Stomach (tissue), 19 donors: ENCODE measurements at places on chromosomes 3 and 15. TPM values are rescaled to one million over a fixed set of nuclear protein-coding genes. Genes with fewer than 3 reads are reported as not detected.
A peak's percentile ranks its signal among the peaks of the same experiment; 100 is the strongest.

Gene C15orf61
- total RNA-seq: 0.58 TPM

Gene TUBGCP5
- total RNA-seq: 8.8 TPM

Gene NCBP2
- 15.4 TPM for total RNA-seq

Gene LRRC34
- total RNA-seq: 4.2 TPM

Gene BCHE
- total RNA-seq: 1.3 TPM

Gene CAMKV
- not detected for total RNA-seq

Gene PCBP4
- 25.1 TPM for total RNA-seq

Gene PLSCR4
- 62.2 TPM for total RNA-seq

Gene GOLGA8A
- 24.3 TPM for total RNA-seq

DNA sequence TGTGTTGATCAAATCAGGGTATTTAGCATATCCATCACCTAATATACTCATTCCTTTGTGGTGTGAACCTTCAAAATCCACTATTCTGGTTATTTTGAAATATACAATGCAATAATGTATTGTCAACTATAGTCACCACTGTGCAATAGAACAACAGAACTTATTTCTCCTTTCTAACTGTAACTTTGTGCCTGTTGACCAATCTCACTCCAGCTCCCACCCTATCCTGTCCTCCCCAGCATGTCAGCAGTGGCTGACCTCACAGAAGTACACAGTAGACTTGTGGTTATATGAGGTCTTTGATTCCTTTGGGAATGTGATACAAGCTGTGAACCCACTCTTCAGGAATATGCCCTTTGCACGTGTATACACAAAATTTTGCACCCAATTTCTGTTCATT is 64.2 kb downstream of the ECT2 start:
- H3K36me3 ChIP-seq: no peaks in the 10 kb centered on the region
- H3K27me3 ChIP-seq: no peaks in the 10 kb centered on the region
- no peak overlapping the region for H3K4me3 ChIP-seq
- H3K27ac ChIP-seq: no peak overlapping the region
- DNase-seq: no peak
- H3K4me1 ChIP-seq: no peaks in the 10 kb centered on the region

DNA sequence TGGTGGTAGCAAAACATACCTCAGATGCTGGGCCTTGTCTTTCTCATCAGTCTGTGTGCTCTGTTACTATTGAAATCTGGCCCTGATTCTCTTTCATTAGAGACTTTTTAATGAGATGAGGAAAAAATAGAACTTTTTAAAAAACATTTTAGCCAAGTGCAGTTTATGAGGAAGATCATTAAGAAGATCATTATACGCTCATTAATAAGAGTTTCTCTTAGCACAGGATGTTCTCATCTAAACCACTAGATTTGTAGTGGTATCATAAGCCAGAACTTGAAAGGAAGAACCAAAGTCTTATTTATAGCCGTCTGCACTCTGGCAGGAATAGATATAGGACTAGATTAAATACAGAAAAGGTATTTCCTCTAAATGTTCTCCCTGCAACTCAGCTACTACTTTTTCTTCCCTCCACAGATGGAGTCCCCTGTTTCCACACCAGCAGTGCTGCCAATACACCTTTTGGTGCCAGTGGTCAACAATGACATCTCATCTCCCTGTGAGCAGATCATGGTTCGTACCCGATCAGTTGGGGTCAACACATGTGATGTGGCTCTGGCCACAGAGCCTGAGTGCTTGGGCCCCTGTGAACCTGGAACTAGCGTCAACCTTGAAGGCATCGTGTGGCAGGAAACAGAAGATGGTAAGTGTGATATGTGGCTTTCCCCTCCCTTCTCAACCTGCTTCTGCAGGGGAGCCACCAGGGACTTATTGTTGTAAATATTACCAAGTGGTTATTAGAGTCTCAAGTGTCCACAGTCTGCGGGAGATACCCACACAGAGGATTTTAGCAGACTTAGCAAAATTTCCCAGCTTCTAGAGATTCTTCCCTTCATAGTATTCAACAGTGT is 152.8 kb downstream of the RBPMS2 start:
- DNase-seq: no peak
- H3K27me3 ChIP-seq: no peaks in the 10 kb centered on the region
- no peak overlapping the region for H3K4me3 ChIP-seq

DNA sequence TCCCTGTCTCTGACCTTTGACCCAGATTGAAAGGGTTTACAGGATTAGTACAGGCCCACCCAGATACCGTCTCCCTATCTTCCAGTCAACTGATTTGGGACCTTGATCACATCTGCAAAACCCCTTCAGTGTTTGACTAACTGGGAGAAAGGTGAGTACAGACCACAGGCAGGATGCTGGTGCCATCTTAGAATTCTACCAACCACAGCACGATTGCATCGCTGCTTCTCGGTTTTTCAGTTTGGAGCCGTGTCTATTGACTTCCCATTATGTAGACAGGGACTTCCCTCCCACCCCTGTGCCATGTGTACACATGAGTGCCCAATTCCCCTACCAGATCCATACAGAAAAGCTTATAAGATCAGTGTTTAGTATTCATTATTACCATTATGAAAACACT is 6.6 kb upstream of the KLF13 start:
- H3K36me3 ChIP-seq: no peaks in the 10 kb centered on the region
- no peak for DNase-seq
- H3K27me3 ChIP-seq: peaks cover 6% of the 10 kb centered on the region

GRCh38 chr3:186705882-186706780 is 11.0 kb upstream of the KNG1 start:
- H3K4me1 ChIP-seq: no peaks in the 10 kb centered on the region
- no peaks in the 10 kb centered on the region for H3K27me3 ChIP-seq
- H3K4me3 ChIP-seq: no peak overlapping the region
- no peak overlapping the region for H3K27ac ChIP-seq
- DNase-seq: no peak

GRCh38 chr3:46089237-46090011 is 62.1 kb upstream of the XCR1 start:
- peak overlapping the region; percentile 75 for H3K27ac ChIP-seq
- DNase-seq: peak; percentile 48
- H3K27me3 ChIP-seq: no peaks in the 10 kb centered on the region
- peaks cover 25% of the 10 kb centered on the region for H3K4me1 ChIP-seq
- no peaks in the 10 kb centered on the region for H3K36me3 ChIP-seq

GRCh38 chr15:68478853-68479252 is 46.9 kb upstream of the ITGA11 start:
- H3K4me1 ChIP-seq: no peaks in the 10 kb centered on the region
- no peak overlapping the region for H3K4me3 ChIP-seq
- no peaks in the 10 kb centered on the region for H3K27me3 ChIP-seq
- DNase-seq: no peak
- no peaks in the 10 kb centered on the region for H3K36me3 ChIP-seq

GRCh38 chr15:99155961-99156443 is 51.1 kb downstream of the SYNM start:
- H3K27me3 ChIP-seq: no peaks in the 10 kb centered on the region
- H3K36me3 ChIP-seq: peaks cover 13% of the 10 kb centered on the region
- no peak overlapping the region for H3K4me3 ChIP-seq
- no peaks in the 10 kb centered on the region for H3K4me1 ChIP-seq
- no peak overlapping the region for H3K27ac ChIP-seq
- DNase-seq: no peak

DNA sequence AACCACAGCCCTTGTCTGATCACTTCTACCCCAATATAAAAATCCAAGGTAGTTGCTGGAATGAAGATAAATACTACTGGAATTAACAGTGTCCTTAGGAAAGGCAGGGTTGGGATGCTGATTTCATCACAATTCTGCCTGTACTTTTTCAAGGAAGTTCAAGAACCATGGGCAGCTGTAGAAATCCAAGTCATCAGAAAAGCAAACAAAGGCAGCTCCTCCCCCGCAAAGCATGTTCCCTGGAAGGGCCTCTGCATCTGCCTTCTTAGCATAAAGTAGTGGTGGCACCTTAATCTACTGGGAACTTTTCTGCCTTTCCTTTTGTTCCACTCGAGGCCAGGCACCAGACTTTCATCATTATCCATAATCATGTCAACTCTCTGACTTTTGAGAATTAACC is 54.4 kb downstream of the ERC2 start:
- H3K4me1 ChIP-seq: no peaks in the 10 kb centered on the region
- no peaks in the 10 kb centered on the region for H3K27me3 ChIP-seq
- H3K36me3 ChIP-seq: no peaks in the 10 kb centered on the region
- no peak overlapping the region for H3K4me3 ChIP-seq
- no peak for DNase-seq
- H3K27ac ChIP-seq: no peak overlapping the region

GRCh38 chr3:54159917-54160316 is 37.6 kb downstream of the CACNA2D3 start:
- no peaks in the 10 kb centered on the region for H3K36me3 ChIP-seq
- no peaks in the 10 kb centered on the region for H3K4me1 ChIP-seq
- no peaks in the 10 kb centered on the region for H3K27me3 ChIP-seq
- H3K27ac ChIP-seq: no peak overlapping the region
- DNase-seq: no peak

DNA sequence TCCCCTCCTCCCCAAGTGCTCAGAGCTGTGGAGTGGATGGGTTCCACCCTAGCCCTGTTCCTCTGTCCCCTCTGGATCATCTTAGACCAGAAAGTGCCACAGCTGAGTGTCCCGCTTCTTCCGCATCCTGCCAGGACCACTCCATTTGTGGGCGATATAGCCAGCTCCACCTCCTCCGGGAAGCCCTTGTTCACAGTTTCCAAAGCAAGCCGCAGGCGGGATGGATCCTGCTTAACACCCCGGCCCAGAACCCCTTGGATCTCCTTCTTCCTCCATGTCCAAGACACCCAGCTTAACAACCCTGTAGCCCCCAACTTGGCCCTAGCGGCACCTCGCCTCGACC is 490 bp upstream of the ALAS1 start:
- H3K27me3 ChIP-seq: no peaks in the 10 kb centered on the region
- H3K4me3 ChIP-seq: peak overlapping the region; percentile 85
- H3K27ac ChIP-seq: peak overlapping the region; percentile 95

DNA sequence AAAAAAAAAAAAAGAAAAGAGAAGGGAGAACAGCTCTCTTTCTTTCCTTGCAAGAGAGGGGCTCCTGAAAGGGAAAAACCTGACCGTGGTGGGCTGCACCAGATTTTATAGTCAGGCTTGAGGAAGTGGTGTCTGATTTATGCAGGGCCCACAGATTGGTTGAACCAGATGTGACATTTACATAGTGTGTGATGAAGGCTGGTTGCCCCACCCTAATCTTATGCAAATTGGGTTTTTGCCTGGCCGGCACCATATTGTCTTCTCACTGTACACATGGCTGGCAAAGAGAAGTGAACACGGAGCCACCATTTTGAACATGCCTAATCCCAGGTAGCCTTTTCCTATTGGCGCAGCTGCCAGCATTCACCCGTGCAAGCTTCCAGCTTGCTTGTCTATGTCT is 154.4 kb downstream of the OXSM start:
- no peaks in the 10 kb centered on the region for H3K4me1 ChIP-seq
- H3K27ac ChIP-seq: no peak overlapping the region
- no peak for DNase-seq
- no peaks in the 10 kb centered on the region for H3K27me3 ChIP-seq
- no peak overlapping the region for H3K4me3 ChIP-seq

- no peaks in the 10 kb centered on the region for H3K4me1 ChIP-seq
- H3K27me3 ChIP-seq: no peaks in the 10 kb centered on the region
- no peak for DNase-seq
- no peak overlapping the region for H3K27ac ChIP-seq
- H3K4me3 ChIP-seq: no peak overlapping the region
Measured at GRCh38 chr3:5264896-5265770, 77.6 kb downstream of the EDEM1 start.

- H3K4me1 ChIP-seq: peaks cover 5% of the 10 kb centered on the region
- H3K27ac ChIP-seq: peak overlapping the region; percentile 3
- no peak for DNase-seq
- no peak overlapping the region for H3K4me3 ChIP-seq
- H3K27me3 ChIP-seq: no peaks in the 10 kb centered on the region
Measured at GRCh38 chr3:183275418-183275817, 22.4 kb downstream of the B3GNT5 start.

DNA sequence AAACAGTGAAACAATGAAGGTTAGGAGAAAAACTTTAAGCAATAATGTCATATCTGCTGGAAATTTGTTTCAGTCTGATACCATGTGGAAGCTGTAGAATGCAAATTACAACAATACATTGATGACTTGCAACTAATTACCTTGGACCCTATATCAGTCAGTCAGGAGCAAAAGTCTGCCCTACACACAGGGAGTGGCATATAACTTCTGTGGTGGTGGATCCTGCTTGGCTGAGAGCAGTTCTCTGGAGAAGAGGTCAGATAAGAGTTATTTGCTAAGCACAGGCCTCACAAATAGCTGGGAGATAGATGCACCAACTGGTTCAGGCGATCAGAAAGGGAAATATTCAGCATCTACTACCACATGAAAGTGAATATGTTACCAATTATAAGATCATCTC is 1364.6 kb upstream of the EPHA6 start:
- no peaks in the 10 kb centered on the region for H3K4me1 ChIP-seq
- no peaks in the 10 kb centered on the region for H3K36me3 ChIP-seq
- no peak for DNase-seq
- no peak overlapping the region for H3K4me3 ChIP-seq
- H3K27ac ChIP-seq: no peak overlapping the region

DNA sequence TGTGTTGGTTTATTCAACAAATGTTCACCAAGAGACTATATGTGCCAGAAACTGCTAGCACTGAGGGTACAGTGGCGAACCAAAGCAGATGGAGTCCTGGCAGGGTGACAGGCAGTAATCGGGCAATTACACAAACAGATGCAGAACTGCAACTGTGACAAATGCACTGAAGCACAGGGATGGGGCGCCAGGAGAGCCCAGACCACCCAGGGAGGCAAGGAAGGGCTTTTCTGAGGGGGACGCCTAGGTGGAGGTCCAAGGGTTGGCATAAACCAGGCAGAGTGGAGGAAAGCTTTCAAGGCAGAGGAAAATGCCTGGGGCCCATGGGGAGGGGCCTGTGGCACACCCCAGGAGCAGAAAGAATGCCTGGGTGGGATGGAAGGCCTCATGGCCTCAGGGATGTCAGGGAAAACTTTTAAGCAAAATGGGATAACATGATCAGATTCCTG is 5.5 kb downstream of the DIS3L start:
- peaks cover 29% of the 10 kb centered on the region for H3K4me1 ChIP-seq
- H3K36me3 ChIP-seq: peaks cover 38% of the 10 kb centered on the region
- no peak overlapping the region for H3K4me3 ChIP-seq
- H3K27me3 ChIP-seq: no peaks in the 10 kb centered on the region
- H3K27ac ChIP-seq: no peak overlapping the region

GRCh38 chr3:49654955-49655556 is 19.1 kb upstream of the APEH start:
- no peak for DNase-seq
- no peaks in the 10 kb centered on the region for H3K36me3 ChIP-seq
- H3K4me3 ChIP-seq: no peak overlapping the region
- H3K4me1 ChIP-seq: no peaks in the 10 kb centered on the region

GRCh38 chr15:83694015-83694414 is 40.1 kb downstream of the ADAMTSL3 start:
- no peak overlapping the region for H3K4me3 ChIP-seq
- no peaks in the 10 kb centered on the region for H3K36me3 ChIP-seq
- H3K27ac ChIP-seq: peak overlapping the region; percentile 66
- H3K27me3 ChIP-seq: no peaks in the 10 kb centered on the region

GRCh38 chr15:98311566-98312188 is 336.7 kb upstream of the IGF1R start:
- no peaks in the 10 kb centered on the region for H3K4me1 ChIP-seq
- H3K27me3 ChIP-seq: no peaks in the 10 kb centered on the region
- H3K36me3 ChIP-seq: no peaks in the 10 kb centered on the region
- DNase-seq: peak; percentile 90
- H3K27ac ChIP-seq: no peak overlapping the region

- H3K36me3 ChIP-seq: no peaks in the 10 kb centered on the region
- peak; percentile 79 for DNase-seq
- H3K4me3 ChIP-seq: peak within 1 kb of the TSS; percentile 91
- no peaks in the 10 kb centered on the region for H3K27me3 ChIP-seq
Measured at GRCh38 chr3:155805802-155806618, at the start of gene C3orf33. Gene C3orf33 (minus strand): TSS chr3:155806278. CDS start chr3:155806252, 26 bp downstream.

- peaks cover 7% of the 10 kb centered on the region for H3K36me3 ChIP-seq
- H3K4me1 ChIP-seq: no peaks in the 10 kb centered on the region
Measured at GRCh38 chr3:142808103-142808917, 80.6 kb downstream of the PCOLCE2 start.
